ENCODE measurements at places on chromosomes 2 and 18.

- no peak for DNase-seq
Measured at GRCh38 chr2:71546275-71546638, 92.9 kb downstream of the DYSF start.

- DNase-seq, result no peak
Measured at GRCh38 chr2:217801115-217801531, 201.7 kb downstream of the TNS1 start.

DNA sequence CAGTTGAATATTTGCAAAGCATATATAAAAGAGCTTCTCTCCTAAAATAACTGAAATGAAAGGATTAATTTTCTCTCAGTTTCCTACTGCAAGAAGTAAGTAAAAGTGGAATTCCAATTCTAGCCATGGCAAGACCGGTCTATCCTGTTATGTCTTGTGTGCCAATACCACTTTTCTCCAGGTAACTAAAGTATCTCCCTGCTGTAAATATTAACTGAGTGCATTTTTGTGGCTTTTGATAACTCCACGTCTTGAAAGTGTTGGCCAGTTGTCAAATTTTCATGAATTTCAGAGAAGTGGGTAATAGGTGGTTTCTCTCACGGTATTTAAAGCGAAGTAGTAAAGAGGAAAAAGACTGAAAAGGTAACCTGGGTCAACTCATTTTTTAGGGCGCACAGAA lies 225.9 kb downstream of the NEDD4L start:
- DNase-seq, result no peak

- DNase-seq, result no peak
Measured at GRCh38 chr2:236550701-236551465, 18.7 kb upstream of the ACKR3 start.

DNA sequence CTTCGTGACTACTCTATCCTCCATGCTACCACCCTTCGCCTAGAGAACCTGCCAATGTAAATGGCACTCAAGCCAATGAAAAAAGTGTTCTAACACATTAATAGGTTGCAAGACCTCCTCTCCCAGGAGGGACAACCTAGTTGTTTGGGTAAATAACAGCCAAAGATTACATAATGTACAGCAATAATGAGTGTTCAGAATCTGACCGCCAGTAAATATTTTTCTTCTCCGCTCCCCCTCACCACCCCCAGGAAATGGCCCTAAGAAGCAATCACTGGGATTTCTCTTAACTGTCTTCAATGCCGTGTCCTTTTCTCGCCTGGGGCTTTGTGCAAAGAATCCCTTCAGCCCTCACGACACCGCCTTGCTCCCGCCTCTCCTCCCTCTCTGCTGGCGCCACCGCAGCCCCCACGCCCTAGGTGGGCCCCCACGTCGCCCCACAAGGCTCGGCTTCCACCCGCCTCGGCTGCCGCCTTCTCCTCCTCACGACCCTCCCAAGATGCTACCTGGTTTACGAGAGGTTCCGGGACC lies 458 bp downstream of the HYCC2 start:
- no peak for DNase-seq

GRCh38 chr2:170087413-170087793 lies 90.5 kb upstream of the MYO3B start:
- DNase-seq, result no peak

DNA sequence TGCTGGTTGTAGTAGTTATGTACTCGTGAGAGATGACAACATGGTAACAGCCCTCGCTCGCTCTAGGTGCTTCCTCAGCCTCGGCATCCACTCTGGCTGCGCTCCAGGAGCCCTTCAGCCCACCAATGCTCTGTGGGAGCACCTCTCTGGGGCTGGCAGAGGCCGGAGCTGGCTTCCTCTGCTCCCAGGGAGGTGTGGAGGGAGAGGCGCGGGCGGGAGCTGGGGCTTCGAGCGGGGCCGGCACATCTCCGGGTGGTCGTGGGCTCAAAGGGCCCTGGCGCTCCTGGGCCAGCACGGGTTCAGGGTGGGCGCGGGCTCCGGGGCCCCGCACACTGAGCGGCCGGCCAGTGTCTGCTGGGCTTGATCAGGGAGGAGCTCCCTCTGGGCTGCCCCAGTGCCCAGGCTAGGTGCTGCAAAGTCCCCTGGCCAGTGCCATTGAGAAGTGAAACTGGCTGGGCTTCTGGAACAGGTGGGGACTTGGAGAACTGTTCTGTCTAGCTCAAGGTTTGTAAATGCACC lies 1012.1 kb downstream of the CNTNAP5 start:
- DNase-seq, result no peak

GRCh38 chr2:2188941-2189340 lies 142.1 kb downstream of the MYT1L start:
- DNase-seq, result no peak

DNA sequence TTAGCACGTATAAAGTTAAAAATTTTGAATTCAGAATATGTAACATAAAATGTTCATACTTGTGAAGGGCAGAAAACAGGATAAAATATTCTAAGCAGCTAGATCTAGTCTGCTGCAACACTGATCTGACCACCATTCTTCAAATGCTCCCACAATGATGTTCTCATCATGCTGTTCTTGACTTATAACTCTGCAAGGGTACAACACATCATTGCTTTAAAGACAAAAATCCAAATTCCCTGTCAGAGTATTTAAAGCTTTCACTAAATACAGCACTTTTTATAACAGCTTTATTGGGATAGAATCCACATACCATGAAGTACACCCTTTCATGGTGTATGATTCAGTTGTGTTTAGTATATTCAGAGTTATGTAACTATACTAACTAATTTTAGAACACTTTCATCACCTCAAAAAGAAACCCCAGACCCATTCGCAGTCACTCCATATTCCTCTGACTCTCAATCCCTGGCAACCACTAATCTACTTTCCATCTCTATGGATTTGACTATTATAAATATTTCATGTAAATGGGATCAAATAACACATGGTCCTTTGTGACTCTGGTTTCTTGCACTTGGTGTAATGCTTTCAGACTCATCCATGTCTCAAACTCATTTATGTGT lies 56.4 kb downstream of the MAP4K3 start:
- no peak for DNase-seq

- DNase-seq, result no peak
Measured at GRCh38 chr2:134583997-134584520, 134.7 kb downstream of the TMEM163 start.

DNA sequence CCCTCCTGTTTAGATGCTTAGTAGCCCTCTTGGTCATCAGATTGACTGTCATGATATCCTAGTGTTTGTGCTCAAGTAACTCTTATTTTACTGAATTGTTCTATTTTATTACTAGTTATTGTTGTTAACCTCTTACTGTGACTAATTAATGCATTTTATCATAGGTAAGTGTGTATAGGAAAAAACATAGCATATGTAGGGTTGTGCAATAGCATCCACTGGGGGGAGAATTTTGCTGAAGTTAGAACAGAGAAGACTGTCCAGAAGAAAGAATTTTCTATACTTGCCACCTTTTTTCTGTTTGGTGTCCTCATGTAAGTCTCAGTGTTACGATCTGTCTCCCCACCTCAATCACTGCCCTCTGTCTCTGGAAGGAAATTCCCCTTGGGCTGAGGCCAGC lies 177.4 kb downstream of the RPIA start:
- no peak for DNase-seq

- no peak for DNase-seq
Measured at GRCh38 chr2:9538000-9538507, 17.6 kb downstream of the ADAM17 start.

DNA sequence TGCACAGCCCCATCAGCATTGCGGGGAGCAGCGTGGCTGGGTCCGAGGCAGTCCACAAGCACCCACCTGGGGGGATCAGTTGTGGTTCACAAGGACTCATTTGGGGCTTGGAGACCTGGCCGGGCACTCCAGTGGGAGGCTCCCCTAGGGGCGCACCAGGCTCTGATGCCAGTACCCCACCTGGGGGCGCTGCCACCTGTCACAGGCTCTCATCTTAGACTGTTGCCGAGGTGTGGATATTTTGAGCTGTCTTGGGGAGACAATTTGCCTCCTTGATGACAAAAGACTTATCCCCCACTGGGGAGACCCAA lies 3.0 kb downstream of the ADRA2B start:
- DNase-seq, result no peak

GRCh38 chr2:193357508-193357907 lies 1162.8 kb upstream of the TMEFF2 start:
- DNase-seq, result no peak

DNA sequence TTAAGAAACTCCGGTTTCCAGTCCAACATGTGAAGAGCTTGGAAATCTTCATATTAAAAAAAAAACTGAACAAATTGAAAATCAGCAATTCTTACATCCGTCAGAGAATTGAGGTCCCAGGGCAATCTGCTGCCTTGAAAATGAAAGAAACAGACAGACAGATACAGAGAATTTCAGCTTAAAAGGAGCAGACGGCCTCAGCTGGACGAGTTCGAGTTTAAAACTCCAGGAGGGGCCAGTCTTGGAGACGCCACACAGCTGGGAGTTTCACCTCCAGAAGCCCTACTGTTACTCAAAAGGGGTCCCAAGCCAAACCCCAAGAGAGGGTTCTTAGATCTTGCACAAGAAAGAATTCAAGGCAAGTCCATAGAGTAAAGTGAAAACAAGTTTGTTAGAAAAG lies 226.5 kb upstream of the ARL4C start:
- DNase-seq, result no peak

DNA sequence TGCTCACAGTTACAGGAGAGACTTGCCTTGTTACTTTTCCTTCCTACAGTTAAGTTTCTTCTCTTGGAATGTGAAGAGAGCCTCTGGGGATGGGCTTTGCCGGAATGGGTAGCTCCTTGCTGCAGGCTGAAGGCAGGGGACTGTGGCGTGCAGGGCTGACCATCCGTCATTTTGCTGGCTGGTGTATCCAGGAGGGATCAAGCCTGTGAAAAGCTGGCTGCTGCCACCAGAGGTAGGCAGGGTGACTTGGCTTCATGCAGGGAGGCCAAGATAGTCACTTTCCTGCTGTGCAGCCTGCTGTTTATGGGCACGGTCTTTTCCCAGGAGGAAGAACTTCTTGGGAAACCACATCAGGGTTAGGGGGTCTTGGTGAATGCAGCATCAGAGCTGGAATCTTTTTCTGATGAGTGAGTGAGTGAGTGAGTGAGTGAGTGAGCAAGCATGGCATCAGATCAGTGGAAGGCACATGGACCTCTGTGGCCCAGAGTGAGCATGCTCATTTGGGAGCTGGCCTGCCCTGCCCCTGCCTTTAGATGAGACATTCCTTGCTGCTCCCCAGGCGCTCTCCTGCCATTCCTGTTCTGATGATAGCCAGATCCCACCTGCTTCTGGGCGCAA lies 33.0 kb downstream of the FHOD3 start:
- no peak for DNase-seq

- no peak for DNase-seq
Measured at GRCh38 chr2:9846554-9846953, 3.3 kb downstream of the TAF1B start.

- DNase-seq, result no peak
Measured at GRCh38 chr2:240130393-240131195, 5.5 kb downstream of the COPS9 start.

- no peak for DNase-seq
Measured at GRCh38 chr2:104863468-104864279, 9.8 kb downstream of the POU3F3 start.

GRCh38 chr2:128794285-128794684 lies 475.6 kb upstream of the HS6ST1 start:
- DNase-seq, result no peak

- DNase-seq, result no peak
Measured at GRCh38 chr18:22517356-22517755, 99.6 kb upstream of the CTAGE1 start.

- DNase-seq, result no peak
Measured at GRCh38 chr2:214730800-214731407, 78.6 kb downstream of the BARD1 start.

GRCh38 chr2:171804456-171804855 lies 89.6 kb downstream of the SLC25A12 start:
- no peak for DNase-seq

GRCh38 chr2:73415906-73416305 lies 30.3 kb downstream of the ALMS1 start:
- no peak for DNase-seq

DNA sequence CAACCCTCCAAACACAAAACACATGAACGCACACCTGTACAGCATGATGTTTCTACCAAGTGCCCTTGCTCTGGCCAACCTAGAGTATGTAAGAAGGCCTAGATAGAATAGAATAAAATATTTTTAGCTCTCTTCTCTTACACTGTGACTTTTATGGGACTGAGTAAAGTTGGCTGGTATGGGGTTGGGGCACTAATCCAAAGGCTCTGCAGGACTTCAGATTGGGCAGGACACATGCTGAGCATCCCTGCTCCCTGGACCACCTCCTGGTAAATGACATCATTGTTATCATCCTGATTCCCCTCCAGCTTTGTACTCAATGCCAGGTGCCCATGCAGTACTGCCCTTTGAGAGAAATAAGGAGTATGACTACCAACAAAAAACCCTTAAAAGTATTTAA lies 322.2 kb downstream of the SLC8A1 start:
- no peak for DNase-seq

DNA sequence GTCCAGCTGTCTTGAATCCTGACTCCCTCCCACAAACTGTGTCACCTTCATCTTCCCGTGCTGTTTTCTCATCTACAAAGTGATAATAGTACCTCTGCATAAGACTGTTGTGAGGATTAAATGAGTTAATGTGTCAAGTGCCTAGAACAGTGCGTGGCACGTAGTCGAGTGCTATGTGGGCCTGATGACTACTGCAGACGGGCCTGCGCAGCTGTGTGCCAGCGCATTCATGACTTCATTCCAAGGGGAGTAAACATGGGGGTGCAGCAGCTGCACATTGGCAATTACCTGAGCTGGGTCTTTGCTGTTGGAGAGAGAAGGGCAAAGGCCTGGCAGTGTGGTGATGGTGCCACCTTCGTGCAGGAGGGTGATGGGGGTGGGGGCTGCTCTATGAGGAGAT lies 5.0 kb downstream of the TEX44 start:
- DNase-seq, result no peak

- no peak for DNase-seq
Measured at GRCh38 chr2:33577668-33578067, 21.4 kb downstream of the FAM98A start.

DNA sequence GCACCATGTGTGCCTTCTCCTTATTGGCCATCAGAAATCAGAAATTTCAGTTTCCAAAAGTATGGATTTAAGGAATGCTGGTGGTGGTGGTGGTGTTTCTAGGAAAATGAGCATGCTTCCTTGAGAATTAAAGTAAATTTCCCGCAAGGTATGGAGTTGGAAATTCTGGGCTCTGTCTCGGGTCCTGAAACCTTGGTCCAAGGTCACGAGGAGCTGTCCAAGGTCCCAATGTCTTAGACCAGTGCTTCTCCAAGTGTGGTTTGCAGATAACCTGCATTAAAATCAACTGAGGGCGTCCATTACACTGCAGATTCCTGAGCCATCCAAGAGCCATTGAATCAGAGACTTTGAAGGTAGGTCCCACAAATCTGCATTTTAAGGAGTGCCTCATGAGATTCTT lies 210.9 kb upstream of the PKDCC start:
- DNase-seq, result peak; percentile 6
